ENCODE measurements at places on chromosomes 2 and 18.

DNA sequence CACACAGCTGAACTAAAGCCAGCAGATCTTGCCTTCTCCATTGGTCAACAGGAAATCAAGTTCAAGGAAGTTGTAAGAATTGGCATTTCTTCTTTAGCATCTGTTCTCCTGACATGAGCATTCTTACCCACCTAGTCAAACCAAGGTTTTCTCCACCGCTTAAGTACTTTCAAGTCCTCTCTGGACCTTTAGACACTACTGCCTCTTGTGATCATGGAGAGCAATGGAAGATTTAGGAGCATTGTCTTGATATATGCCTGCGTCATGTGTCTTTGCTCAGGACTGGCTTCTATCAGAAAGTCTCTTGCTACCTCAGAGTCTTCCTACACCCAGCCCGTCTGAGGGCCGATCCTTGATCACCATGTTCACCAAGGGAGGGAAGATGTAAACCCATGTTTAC is 262.2 kb downstream of the PHLPP1 start:
- no peak for DNase-seq

- DNase-seq: no peak
Measured at GRCh38 chr2:98911376-98912154, 24.5 kb downstream of the CRACDL start.

- DNase-seq: no peak
Measured at GRCh38 chr2:118993392-118993752, 51.4 kb downstream of the MARCO start.

- DNase-seq: no peak
Measured at GRCh38 chr18:58727776-58728500, 56.7 kb downstream of the MALT1 start.

- DNase-seq: no peak
Measured at GRCh38 chr2:217652761-217653639, 349.8 kb downstream of the TNS1 start.

DNA sequence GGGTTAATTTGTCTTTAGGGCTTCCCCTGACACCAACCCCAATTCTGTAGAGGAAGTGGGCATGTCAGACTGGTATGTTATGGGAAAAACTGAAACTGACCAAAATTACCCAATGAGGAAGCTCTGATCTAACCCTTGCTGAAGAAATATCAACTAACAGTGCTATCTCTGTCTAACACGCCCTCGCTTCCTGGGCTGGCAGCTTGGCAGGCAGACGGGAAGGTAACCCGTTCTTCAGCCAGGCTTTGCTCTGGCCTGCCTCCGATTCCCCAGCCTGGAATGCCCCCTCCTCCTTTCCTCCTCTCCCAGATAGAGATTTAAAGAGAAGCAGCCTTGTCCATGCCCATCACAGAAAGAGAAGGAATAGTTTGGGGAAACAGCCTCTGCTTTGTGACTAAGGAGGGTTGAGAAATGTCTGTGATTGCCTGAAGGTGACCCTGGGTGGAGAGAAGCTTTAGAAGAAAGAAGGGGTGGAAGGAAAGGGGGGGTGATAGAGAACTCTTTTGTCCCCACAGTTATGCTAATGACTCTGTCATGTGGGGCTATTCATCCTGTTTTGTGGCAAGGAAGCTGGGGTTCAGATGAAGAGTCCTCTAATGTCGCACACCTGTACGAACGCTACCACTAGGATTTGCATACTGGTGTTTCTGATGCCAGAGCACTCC is 15.4 kb downstream of the HK2 start:
- no peak for DNase-seq

GRCh38 chr18:79784965-79785770 is 12.6 kb upstream of the KCNG2 start:
- DNase-seq: no peak

GRCh38 chr2:219446101-219446504 is 11.5 kb downstream of the SPEG start:
- DNase-seq: no peak

DNA sequence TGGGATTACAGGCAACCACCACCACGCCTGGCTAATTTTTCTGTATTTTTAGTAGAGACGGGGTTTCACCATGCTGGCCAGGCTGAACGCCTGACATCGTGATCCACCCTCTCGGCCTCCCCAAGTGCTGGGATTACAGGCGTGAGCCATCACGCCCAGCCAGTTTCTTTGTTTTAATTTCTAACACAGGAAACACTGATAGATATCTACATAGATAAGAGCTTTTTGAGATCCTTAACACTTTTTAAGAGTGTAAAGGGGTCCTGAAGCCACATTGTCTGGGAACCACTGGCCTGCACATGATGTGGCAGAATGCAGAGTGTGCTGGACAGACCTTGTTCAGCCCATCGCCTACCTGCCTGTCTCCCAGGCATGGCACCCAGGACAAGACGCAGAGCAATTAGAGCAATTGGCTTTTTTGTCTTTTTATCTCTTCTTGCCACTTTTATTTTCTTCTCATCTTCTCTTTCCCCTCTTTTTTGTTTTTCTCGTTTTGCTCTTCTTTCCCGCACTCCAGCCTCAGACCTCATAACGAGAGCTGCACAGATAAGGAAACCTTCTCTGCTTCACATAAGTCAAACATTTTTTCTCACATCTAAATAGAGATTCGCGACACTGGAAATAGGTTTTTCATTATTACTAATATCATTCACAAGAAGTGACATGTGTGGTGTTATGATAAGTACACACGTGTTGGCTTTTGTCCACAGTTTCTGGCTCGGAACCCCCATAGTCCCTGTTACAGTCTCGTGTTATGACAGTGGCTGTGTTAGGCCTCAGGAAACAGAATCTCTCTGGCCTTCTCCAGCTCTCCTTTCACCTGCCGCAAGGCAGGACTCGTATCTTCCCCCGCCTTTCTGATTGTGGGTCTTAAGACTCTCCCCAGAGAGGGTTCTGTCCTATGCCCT is 25.2 kb upstream of the GPR55 start:
- DNase-seq: no peak

- DNase-seq: no peak
Measured at GRCh38 chr2:9993488-9994165, 42.1 kb downstream of the GRHL1 start.

GRCh38 chr2:138997856-138998517 is 217.8 kb upstream of the NXPH2 start:
- no peak for DNase-seq

DNA sequence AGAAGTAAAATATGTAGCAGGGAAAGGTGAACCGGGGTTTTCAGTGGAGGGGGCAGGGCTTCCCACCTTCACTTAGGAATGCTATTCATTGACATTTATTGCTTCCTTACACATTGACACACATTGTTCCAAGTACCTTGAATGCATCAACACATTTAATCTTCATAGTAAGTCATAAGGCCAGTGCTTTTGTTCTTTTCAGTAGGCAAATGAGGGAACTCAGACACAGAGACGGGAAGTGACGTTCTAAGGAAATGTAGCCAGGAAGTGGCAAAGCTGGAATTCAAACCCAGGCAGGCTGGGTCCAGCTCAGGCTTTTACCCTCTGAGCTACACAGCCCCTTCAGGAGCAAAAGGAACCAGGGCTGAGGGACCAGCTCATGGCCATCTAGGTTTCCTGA is 20.7 kb downstream of the BMP10 start:
- DNase-seq: no peak

DNA sequence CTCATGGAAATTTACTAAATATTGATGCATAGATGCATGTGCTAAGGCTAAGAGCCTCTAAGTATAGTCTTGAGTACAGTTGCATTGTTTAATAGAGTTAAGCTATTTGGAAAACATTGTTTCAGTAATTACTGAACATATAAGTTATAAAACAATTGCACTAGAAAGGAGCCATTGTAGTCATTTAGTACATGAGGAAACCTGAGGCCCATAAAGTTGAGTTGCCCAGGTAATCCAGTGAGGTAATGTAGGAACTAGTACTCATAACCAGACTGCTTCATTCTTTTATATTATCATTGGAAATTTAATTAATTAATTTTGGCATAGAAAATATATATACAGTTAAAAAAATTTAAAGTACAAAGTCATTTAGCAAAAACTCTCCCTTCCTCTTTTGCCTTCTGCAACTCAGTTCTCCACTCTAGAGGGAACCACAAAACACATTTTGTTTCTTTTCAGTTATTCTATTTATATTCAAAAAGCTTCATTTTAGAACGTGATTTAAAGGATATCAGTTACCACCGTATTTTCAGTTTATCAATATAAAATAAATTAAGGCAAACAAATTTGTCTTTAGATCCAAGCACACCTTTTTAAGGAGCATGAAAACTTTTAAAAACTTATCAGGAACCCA is 27.8 kb upstream of the TBR1 start:
- DNase-seq: no peak

DNA sequence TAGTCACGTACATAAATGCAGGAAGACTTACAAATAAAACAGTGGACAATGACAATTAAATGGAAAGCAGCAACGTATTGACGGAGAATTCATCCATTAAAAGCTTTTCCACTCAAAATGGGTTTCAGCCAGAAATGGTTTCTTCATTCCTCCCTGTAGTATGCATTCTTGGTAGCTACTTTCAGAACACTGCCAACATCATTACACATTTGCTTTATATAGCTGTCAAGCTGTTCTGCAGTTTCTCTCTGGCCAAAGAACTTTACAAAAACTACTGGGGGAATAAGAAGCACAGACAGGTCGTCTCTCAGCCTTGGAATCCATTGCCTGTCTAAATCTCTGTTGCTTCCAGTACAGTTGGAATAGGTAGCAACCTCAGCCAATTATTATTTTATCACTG is 84.1 kb upstream of the NCKAP5 start:
- DNase-seq: no peak

GRCh38 chr2:238777369-238778067 is 70.4 kb upstream of the TWIST2 start:
- no peak for DNase-seq

DNA sequence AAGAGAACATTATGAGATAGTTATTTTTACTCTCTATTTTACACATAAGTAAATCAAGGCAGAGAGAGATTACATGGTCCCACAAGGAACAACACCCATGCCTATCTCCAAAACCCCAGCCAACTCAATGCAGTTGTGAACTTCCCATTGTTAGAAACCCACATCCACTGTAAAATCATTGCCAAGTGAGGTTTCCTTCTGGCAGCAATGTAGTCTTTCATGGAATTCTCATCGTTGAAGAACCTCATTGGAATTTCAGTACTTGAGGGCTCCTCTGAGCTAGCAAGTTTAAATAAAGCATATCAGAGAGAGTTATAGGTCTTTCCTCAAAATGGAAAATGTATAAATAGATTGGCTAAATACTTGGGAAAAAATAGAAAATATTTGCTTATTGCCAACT is 105.2 kb downstream of the RAD51AP2 start:
- DNase-seq: no peak

DNA sequence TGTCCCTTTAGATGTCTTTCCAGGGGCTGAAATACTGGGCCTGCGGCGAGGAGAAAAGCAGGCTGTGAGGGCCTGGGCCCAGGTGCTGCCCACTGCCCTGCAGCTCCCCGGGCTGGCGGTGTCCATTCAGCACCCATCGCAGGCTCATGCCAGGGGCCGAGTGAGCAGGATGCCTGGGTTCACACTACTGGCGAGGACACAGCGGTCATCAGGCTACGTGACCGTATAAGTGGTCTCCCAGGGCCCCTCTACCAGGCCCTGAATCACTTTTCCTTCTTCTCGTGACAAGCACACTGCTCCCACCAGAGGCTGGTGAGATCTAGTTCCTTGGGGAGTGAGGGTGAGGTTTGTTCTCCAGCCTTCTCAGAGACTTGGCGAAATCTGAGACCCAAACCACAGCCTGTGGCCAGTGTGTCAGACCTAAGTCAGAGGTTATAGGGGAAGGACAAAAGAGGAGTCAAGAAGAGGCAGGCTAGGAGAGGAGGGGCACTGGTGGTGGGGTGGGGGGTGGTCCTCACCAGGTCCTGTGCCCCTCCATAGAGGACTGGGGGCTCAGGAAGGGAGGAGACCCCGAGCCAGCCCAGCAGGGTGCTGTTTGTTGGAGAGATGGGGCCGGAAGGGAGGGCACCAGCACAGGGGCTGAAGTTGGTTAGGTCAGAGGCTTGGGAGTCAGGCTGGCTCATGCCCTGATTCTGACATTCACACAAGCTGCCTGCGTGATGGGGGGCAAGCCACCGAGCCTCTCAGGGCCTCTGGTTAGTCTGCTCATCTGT is 6.6 kb upstream of the SEMA4C start:
- DNase-seq: no peak

DNA sequence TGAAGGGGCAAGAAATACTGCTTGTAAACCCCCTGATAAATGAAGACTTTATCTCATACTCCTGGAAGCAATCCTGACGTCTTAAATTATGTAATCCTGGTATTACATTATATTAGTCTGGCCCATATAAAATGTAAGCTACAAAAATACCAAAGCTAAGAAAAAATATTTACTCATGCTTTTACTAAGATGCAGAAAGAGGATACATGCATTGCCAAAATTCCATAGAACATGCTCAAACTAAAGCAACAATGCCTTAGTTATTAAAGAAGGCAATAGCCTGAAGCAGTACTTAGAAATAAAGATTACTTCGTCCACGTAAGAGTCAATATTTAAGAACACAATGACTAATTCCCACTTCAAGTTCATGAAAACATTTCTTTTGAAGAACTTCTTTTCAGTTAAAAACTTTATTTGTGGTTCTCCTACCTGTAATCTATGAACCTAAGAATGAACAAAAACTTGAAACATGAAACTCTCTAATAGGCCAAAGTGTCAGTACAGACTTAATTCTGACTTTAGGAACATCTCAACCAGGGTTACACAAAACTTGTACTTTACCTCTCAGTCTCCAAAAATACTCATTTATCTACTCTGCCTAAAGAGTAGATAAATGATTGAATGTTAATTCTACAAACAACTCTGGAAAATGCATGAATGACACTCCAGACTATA is 117.3 kb downstream of the THADA start:
- no peak for DNase-seq

DNA sequence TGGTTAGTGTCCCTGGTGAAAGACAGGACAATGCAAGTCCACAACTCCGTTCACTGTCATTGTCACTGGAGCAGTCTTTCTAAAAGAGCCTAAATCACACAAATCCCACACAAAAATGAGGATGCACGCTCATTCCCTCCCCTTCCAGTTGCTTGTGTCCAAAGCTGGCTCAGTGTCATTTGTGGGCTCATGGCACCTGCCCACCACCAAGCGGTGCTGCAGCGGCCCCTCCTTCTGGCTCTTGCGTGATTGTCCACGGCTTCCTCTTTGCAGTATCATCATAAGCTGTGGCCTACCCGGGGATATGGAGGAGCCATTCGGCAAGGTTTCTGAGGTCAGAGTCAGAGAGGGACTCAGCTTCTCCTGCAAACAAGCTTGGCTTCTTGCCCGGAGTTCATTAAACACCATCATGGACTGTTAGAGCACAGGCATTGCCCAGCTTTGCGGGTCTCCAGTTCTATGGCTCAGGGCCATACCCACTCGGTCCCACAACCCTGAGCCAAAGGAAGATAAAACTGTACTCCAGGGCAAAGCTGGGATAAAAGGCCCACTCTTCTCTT is 179.4 kb upstream of the AGAP1 start:
- no peak for DNase-seq

DNA sequence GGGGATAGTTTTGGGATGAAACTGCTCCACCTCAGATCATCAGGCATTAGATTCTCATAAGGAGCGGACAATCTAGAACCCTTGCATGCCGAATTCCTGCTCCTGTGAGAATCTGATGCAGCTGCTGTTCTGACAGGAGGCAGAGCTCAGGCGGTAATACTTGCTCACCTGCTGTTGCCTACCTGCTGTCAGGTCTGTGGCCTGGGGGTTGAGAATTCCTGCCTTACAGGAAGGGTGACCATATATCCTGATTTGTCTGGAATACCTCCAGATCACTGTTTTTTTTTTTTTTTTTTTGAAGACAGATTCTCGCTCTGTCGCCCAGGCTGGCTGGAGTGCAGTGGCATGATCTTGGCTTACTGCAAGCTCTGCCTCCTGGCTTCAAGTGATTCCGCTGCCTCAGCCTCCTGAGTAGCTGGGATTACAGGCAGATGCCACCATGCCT is 21.7 kb downstream of the ACSL3 start:
- no peak for DNase-seq
